ENCODE measurements at places on chromosomes 2 and 18. TPM values are rescaled to one million over a fixed set of nuclear protein-coding genes. Genes with fewer than 3 reads are reported as not detected.

KYNU gene
- 0.67 TPM for total RNA-seq

SERPINB10 gene
- not detected for total RNA-seq

INO80D gene
- total RNA-seq = 20.8 TPM

LRRC30 gene
- not detected for total RNA-seq

EFR3B gene
- total RNA-seq = 8.9 TPM

SERPINB7 gene
- not detected for total RNA-seq

BCL2 gene
- 25.9 TPM for total RNA-seq

MSTN gene
- total RNA-seq = 1.1 TPM

RAB6C gene
- not detected for total RNA-seq

SPDYA gene
- total RNA-seq = 0.92 TPM

REEP1 gene
- 21.7 TPM for total RNA-seq

PAIP2B gene
- 30.7 TPM for total RNA-seq

GPR39 gene
- not detected for total RNA-seq

HAAO gene
- 2.5 TPM for total RNA-seq

CYP27C1 gene
- total RNA-seq = not detected

PLCD4 gene
- total RNA-seq = 0.67 TPM

PEX13 gene
- 24.0 TPM for total RNA-seq

RNU2-63P gene
- not detected for total RNA-seq

ORC2 gene
- total RNA-seq = 24.9 TPM

RTTN gene
- total RNA-seq = 12.2 TPM

DSG3 gene
- not detected for total RNA-seq

TYMS gene
- 1.9 TPM for total RNA-seq

PLEK gene
- 3.7 TPM for total RNA-seq

CNTNAP5 gene
- not detected for total RNA-seq

CCDC74A gene
- total RNA-seq = 1.1 TPM

SULT1C2 gene
- 0.97 TPM for total RNA-seq

FOXI3 gene
- total RNA-seq = not detected

DYTN gene
- not detected for total RNA-seq

ST8SIA3 gene
- 0.35 TPM for total RNA-seq

SCTR gene
- 0.59 TPM for total RNA-seq

ABHD1 gene
- total RNA-seq = 1.1 TPM

KLHL41 gene
- total RNA-seq = 90.5 TPM

PDCD1 gene
- total RNA-seq = 2.0 TPM

CAMKMT gene
- total RNA-seq = 5.6 TPM

ERBB4 gene
- 13.8 TPM for total RNA-seq

ZSWIM2 gene
- total RNA-seq = not detected

TNS1 gene
- total RNA-seq = 870 TPM

FOXD4L1 gene
- total RNA-seq = not detected

Data from cardiac septum (tissue), 1 donor.